IMR-90 (cell line): ENCODE measurements at places on chromosomes 16 and 17. TPM values are rescaled to one million over a fixed set of nuclear protein-coding genes. Genes with fewer than 3 reads are reported as not detected.

KLHL10 gene
- total RNA-seq = under 0.01 and 0.18 TPM in 2 replicates

ZP2 gene
- total RNA-seq = not detected in 2 replicates

TNFRSF13B gene
- not detected in 2 replicates for total RNA-seq

GUCY2D gene
- total RNA-seq = not detected in 2 replicates

CES5A gene
- not detected in 2 replicates for total RNA-seq
